NCI-H524 (cell line): ENCODE measurements at places on chromosomes 6 and 20.

DNA sequence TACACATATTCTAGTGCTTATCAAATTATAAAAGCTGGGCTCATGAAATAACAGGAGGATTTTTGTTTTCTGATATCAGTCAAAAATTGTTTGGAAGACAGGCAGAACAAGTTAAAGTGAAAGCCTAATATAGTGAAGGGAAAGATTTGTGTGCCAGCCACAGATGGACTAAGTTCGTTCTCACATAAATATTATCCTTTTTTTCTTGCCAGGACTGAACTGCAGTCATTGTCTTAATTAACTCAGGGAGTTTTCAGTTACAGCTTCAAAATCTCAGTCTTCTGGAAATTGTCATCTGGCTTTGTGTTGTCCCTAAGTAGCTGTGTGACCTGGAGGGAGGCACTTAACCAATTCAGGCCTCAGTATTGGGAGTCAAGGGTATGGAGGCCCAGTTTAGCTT, 40.7 kb downstream of the PLCB4 start:
- no peak for DNase-seq

DNA sequence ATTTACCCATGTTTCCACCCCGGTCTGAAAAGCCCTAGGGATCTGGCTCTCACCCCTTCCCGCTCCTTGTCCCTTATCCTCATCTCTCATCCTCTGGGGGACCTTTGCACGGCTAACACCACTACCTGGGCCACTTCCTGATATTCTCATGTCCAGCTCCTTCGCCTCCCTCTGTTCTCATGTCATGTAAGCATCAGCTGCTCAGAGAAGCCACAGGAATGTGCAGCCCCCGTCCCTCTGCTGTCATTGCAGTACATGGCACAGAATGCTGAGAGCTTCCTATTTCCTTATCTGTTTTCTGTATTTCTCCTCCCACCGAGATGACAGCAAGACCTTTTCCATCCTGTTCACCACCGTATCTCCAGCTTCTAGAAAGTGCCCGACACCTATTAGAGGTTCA, 102.4 kb downstream of the MTHFD1L start:
- DNase-seq: no peak

DNA sequence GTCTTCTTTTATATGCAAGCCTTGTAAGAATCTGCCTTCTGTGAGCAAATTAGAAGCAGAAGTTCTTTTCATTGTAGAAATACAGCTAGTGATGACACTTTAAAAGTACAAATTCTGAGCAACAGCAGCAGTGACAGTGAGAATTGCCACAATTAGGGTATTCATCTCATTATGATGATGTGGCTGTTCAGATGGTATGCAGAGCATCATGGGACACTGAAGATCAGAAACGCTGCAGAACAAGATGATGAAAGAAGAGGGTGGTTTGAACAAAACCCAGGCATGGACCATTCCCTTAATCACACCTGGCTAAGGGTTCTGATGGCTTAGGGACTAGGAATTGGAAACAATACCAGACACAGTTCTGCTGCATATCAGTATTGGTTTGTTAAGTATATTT, 312.7 kb upstream of the TBX18 start:
- DNase-seq: no peak

DNA sequence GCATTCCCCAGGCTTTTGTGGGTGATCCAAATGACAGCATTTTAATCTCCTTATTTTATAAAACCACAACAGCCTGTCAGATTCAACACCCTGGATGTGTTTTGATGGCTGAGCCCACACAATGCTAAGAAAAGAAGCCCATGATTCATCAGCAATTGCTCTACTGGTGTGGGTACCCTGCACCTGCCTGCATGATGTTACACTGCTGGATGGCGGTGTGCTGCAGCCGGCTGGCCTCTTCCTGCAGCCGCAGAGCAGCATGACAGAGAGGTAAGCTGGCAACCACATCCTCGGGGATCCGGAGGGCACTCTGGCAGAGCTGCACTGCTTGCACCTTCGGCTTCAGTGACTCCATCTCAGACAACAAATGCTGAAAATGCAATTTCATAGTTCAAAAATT, 327.5 kb downstream of the SYNE1 start:
- no peak for DNase-seq

DNA sequence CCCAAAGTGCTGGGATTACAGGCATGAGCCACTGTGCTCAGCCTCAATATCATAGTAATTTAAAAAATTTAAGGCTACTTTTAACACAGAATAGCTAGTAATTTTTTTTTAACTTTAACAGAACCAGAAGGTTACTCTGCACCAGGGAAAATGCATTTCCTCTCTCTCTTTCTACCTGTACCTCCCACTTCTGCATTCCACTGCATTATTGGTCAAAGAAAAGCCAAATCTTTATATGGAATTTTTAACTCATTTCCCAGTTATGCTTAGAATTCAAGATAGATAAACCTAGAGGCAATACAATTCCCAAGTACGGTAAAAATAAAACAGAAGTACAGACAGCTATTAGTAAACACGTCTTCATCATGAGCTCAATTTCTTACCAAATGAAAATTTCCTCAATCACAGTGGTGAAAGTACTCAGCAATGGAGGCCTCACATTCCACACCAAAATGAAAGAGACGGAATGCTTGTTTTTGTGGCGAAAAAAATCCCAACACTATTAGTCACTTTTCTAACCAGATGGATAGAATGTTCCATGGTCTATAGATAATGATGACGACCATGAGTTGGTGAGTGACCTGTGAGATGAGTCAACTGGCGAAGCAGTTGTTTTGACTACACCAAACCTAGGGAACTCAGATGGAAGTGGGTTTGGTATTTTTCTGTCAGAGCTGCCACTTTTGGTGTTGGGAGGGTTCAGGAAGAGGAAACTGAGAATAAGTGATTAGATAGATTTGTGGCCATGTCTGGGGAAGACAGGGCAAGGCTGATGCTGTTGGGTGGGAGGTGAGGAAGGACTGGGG, 104.7 kb upstream of the SGK1 start:
- no peak for DNase-seq

DNA sequence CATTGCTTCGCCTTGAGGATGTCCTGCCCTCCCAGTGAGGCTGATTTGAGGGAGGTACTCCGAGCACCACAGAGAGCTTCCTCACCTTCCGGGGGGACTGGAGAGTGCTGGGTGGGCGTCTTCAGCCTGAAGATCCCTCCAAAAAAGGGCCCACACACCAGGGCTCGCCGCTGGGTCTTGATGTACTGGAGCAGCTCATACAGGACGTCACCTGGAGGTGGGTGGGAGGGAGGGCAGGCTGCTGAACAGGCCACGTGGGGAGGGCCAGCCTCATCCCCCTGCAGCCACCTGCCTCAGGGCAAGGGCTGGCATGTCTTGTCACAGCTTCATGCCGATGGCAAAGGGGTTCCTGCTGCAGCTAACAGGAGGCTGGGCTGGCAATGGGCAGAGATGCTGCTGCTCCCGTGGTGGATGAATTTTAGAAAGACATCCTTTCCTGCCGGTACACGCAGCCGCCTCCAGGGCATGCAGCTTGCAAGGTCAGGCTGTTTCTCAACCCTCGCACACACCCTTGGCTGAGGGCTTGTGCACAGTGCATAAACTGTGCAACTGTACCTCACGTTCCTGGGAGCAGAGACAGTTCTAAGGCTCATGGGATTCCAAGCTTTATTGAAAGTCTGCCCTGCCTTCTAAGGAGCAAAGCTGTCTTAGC, 14.0 kb downstream of the ETV7 start:
- no peak for DNase-seq

DNA sequence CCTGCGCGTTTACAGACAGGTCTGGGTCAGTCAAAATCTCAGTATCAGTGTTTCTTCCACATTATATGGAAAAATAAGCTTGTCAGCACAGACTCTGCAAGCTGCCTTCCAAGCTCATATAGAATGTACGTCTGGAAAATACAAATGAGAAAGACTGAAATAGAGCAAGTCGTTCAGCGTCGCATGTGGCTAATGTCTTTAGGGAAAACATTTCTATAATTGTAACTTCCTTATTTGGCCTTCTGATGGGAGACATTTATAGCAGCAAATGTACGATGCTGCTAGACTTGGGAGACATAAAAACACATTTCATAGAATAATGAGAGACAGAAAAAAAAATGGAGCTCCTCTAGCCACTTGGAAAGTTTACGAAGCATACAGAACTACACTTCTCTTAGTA, 122.2 kb downstream of the KIF16B start:
- DNase-seq: no peak

DNA sequence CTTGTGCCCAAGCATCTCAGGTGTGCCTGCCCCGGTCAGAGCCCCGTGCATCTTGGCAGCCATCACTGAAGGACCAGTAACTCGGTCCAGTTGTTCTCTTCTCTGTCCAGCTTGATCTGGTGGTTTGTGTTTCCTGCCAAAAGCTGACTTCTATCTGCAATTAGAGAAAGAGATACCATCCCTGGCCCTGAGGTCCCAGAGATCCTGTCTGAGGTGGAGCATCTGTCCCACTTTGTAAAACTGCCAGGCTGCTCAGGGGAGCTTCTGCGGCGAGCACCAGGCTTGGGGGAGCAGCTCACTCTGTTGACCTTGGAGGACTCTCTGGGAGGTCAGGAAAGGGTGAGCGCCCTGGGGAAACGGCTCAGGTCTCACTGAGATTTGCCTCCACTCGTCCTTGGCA, 35.1 kb downstream of the MYT1 start:
- no peak for DNase-seq

DNA sequence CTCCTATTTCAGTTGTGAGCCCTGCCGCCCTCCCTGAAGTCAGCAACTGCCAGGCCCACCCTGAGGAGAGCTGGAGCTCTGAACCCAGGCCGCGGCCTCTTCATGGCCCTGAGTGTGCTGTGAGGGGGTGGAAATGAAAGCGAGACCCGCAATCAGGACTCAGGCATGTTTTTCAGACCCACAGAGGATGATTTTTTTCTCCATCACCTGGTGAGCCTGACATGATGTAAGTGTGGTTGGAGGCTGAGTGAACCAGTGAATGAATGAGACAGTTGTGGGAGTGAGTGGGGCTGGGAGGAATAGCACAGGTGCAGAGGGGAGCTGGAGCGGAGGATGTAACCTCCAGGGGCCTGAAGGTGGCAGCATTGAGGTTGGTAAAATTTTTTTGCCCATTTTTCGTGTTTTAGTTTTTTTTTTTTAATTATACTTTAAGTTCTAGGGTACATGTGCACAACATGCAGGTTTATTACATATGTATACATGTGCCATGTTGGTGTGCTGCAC, 18.3 kb downstream of the RAET1L start:
- peak; percentile 24 for DNase-seq

GRCh38 chr6:168086066-168086465, 7.1 kb upstream of the FRMD1 start:
- no peak for DNase-seq

DNA sequence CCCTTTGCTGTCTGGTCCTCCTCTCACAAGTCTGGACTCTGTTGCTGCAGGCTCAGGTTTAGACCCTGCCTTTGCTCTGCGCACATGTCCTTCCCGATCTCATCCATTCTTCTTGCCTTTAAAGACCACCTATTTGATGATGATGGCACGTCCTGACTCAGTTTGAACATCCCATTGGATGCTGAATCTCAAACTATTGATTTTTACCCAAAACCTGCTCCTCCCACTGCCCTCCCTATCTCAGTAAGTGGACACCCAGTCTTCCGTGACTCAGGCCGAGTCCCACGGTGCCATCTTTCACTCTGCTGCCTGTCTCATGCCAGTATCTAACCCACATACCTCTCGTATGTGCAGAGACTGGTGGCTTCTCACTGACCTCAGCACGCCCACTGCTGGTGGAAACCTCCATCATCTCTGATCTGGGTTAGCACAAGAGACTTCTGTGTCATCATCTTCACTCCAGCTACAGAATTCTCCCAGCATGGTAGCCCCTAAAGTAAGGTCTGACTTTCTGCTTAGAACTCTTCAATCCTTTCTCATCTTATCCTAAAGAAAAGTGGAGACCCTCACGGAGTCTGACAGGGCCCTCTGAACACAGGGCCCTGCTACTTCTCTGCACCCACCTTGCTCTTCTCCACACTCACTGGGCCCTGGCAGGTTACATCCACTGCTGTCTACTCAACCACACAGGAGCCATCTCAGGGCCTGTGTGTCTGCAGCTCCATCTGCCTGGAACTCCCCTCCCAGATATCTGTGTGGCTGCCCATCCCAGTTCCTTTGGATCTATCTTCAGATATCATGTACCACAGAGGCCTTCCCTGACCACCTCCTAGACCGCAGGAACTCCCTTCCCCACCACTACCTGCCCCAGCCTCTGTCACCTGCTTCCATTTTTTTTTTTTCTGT, 387.1 kb upstream of the AGPAT4 start:
- no peak for DNase-seq

- DNase-seq: no peak
Measured at GRCh38 chr20:33275871-33276270, 7.1 kb upstream of the BPIFB1 start.

DNA sequence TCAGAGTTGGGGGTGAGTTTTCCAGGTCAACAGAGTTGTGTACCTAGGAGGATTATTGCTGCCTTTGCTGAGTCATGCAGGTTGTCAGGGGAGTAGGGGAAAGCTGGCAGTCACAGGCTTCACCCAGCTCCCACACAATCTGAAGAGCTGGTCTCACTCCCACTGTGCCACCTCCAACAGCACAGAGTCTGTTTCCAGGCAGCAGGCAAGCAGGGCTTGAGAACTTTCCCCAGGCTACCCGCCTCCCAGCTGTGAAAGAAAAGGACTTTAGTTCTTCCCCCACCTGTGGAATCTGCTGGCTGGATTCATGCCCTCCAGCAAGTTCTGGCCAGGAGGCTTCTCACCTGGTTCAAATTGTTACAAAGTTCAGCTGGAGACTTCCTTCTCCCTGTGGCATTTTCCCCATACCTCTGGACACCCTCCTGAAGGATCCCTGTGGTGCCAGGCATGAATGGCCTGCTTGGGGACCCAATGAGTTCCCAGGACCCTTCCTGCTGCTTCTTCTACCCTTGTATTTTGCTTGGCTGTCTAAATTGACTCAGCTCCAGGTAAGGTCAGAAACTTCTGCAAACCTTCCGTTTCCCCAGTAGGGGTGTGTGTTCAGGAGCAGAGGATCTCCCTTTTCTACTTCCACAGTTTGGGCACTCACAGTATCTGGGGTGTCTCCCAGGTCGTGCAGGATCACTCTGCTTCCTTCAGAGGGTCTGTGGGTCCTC, 378.1 kb upstream of the MAN1A1 start:
- no peak for DNase-seq
